Left forelimb (tissue), 1 donor: ENCODE measurements at places on chromosomes 13 and 19.

GRCh38 chr13:36549126-36549702, 116.9 kb downstream of the CCNA1 start:
- DNase-seq = no peak

DNA sequence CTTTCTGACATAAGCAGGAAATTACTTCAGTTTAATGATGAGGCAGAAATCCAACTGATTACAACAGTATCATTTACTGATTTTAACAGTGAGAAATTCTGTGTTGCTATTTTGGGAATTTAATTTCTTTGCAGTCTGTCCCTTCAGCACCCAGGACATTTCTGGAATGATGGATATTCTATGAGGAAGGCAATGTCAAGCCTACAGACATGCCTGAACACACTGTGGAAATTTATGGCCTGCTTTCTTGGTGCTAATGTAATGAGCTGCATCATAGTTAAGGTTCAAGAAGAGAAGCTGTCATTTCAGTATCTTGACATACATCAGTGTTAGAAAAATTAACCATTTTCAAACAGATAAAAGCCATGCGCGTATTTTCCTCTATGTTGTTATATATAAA, 87.7 kb downstream of the SLITRK1 start:
- DNase-seq = no peak

- DNase-seq = no peak
These were observed 3.4 kb downstream of the LRCH1 start for GRCh38 chr13:46556418-46556779.

DNA sequence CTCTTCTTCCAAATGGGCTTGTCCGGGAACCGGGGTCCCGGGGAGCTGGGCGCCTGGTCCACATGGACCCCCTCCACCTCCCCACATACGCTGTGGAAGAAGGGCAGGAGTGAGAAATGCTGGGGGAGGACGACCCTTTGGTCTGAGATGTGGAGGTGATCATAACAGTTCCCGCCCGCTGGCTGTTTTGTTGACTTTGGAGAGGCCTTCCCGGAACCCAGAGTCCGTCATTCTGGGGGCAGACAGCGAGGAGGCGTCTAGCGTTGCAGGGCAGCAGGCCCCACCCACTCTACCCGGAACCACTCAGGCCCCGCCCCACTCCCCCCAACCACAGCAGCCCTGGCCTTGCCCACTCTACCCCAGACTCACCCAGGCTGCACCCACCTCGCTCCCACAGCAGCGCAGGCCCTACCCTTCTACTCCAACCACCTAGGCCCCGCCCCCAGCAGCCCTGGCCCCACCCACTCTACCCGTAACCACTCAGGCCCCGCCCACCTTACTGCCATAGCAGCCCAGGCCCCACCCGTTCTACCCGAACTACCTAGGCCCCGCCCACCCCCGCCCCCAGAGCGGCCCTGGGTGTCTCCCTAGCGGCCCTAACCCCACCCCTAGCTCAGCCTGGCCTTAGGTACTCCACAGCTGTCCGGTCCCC, 7.1 kb downstream of the GPR108 start:
- DNase-seq = no peak

- DNase-seq = no peak
These were observed 109.1 kb downstream of the NALCN start for GRCh38 chr13:101307181-101307701.

DNA sequence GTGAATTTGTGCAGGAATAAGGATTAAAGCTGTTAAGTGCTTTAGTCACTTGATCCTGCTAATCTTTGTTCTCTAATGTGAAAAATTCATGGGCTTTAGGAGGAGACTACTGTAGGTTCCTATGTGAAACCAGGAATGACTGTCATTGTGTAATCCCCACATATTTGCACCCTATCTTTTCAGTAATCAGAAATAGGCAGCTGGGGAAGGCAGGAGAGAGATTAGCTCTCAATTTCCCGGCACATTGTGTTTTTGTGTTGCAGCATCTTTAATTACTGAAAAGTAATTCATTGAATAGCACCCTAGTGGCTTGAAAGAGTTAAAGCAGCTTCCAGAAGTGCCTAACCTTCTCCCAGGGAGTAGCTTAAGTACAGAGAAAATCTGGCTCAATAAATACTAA, 282.9 kb downstream of the OLFM4 start:
- DNase-seq = no peak

GRCh38 chr13:80126389-80127068, 214.4 kb downstream of the SPRY2 start:
- DNase-seq = no peak
